ENCODE measurements at places on chromosomes 3 and 15.

DNA sequence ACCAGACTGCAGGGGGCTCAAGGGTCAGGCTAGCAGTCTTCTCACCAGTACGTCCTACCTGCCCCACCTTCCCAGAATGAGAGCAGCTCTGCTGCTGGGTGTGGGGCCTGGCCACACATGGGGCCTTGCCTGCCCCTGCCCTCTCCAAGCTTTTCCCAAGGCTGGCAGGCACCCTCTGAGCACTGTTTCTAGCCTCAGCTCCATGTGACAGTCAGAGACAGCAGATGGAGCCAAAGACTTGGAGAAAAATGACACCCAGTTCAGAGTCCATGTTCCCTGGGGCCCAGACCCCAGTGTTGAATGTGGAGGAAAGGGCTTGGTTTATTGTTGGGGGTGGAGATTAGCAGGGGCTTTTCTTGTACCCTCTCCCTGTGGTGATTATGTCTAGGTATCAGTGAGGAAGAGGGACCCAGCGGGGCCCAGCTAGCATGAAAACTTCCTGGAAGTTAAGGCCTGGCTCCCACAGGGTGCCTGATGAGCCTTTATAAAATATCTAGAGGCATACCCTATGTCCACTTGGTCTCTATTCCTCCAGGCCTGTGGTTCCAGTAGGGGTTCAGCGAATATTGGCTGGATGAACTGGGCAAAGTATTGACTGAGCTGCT, 153.8 kb downstream of the EEFSEC start:
- no peak for DNase-seq

DNA sequence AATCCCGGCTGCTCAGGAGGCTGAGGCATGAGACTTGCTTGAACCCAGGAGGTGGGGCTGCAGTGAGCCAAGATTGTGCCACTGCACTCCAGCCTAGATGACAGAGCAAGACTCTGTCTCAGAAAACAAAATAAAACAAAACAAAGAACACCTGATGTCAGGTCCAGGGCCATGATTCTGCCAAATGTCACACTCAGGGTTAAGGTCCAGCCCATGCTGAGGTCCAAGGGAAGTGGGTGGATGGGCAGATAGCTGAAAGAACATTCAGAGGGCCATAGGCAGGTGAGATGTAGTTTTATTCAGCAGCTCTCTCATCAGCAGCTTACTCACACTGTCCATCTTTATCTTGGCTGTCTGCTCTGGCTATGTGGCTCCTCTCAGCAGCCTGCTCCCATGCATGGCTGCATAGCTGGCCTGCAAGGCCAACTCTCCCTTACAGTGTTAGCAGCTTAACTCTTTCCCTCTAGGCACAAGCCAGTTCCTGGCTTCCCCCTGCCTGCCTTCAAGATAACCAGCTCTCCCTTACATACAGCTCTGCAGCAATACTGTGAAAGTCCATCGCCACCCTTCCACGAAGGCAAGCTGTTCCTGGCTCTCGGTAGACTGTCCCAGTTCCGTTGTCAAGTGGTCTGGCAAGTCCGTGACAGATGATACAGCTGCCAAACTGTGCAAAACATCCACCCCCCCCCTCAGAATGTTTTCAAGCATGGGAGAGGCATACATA, 62.4 kb upstream of the SIAH2 start:
- no peak for DNase-seq

DNA sequence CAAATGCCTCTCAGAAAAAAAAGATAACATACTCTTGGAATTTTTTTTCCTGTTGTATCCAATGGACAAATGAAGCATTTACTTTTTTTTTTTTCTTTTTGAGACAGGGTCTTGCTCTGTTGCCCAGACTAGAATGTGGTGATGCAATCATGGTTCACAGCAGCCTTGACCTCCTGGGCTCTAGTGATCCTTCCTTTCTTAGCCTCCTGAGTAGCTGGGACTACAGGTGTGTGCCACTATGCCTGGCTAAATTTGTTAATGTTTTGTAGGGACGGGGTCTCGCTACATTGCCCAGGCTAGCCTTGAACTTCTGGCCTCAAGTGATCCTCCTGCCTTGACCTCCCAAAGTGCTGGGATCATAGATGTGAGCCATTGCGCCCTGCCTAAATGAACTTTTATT, 167.2 kb downstream of the ISL2 start:
- no peak for DNase-seq

DNA sequence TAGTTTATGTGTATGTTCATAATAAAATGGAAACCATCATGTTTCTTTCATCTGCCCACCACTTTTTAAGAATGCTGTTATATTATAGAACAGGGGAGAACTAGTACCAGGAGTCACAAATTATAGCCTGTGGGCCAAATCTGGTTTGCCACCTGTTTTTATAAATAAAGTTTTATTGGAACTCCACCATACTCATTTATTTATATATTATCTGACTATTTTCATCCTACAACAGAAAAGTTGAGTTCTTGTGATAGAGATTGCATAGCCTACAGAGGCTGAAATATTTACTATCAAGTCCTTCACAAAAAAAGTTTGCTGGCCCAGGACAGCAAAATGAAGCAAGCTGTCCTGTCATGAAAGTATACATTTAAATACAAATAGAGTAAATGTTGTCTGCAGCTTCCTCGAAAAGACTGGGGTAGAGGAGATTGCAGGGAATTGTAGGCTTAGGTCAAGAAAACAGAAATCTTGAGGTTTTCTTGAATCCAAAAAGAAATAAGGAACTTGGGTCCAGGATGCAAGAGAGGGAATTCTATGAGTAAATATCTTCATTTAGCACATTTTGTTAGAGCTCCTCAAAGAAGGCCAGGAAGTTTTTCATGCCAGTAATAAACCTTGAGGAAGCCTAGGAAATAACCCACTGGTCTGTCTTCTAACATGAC, 41.1 kb downstream of the FILIP1L start:
- no peak for DNase-seq

DNA sequence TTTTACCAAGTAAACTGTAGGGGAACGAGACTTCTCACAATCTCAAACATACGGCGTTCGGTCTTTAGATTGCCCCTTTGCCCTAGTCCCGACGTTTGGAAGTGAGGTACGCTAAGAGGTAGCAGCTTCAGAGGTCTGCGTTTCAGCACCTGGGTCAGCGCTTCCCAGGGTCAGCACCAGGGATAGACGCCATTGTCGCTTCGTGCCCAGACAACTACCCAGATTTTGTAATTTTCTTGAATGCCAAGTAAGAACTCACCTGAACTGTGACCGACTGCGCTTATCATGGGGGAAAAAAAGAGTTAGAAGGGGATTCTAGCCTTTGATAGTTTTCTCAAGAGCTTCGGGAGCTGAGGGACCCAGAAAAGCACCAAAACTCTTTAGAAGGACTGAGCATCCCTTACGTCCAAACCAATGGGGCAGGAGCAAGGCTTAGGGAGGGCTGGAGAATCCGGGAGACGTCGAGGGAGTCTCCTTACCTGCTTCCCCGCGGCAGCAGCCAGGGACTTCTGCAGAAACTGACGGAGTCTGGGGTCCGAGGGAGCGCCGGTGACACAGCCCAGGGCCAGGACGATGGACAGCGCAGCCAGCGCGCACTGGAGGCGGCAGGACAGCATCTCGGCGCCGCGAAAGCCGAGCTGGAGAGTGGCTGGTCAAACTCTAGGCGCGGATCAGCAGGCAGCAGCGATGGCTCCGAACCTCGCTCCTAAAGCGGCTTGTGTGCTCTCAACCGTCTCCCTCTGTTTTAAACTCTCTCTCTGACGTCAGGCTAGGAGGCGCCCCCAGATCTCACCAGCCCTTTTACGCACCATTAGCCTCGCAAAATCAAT, at the start of gene SST:
SST (minus strand) TSS at position 720 of the 830 bp plus-strand sequence; CDS start at position 617, 103 bp downstream.
- no peak for DNase-seq

DNA sequence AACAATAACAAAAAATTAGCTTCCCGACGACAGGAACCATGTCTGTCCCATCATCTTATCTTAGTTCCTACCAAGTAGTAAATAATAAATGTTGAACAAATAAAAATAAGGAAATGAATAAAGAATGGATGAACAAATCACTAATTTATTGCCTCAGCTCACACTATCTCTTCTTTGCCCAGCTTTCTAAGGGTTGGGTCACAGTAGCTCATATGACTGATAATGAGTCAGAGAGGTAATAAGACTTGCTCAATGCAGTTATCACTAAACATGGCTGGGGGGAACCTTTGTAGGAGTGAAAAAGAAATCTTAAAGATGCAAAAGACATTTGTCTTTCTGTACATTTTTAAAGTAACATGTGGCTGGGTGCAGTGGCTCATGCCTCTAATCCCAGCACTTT, 182.2 kb downstream of the WDR76 start:
- DNase-seq = no peak

GRCh38 chr3:140250945-140251344, 316.0 kb downstream of the CLSTN2 start:
- no peak for DNase-seq

DNA sequence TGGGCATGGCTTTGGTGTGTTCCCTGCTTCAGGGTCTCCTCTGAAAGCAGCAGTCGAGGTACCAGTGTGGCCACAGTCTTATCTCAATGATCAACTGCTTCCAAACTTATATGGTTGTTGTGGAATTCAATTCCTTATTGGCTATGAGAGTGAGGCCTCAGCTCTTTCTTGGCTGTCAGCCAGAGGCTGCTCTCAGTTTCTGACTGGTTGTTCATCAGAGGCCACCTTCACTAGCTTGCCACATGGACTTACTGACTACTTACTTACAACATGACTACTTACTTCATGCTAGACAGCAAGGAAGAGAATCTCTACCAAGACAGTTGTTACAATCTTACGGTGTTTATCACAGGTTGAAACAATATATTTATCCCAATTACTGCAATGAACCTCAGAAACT, 789.2 kb downstream of the DIPK2A start:
- DNase-seq = no peak

DNA sequence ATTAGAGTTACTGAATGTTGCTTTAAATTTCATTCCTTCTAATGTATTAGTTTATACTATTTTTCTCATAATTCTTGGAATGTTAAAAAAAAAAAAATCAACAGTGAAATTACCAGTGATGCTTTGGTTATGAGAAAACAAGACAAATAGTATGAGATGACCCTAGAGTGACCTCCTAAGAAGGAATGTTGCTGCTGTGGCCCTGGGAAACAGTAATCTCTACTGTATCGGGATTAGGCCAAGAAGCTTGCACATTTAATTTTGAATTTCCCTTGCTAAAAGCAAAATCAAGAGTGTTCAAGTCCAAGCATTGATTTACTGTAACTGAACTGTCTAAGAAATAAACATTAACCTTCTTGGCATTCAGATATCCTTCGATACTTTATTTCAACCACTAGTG, 18.1 kb downstream of the TOPBP1 start:
- DNase-seq = no peak

Data from NCI-H345 (cell line).